ENCODE measurements at places on chromosomes 4 and X.

GRCh38 chr4:178599521-178599920 is 1157.3 kb upstream of the AGA start:
- no peak for DNase-seq

- DNase-seq: no peak
Measured at GRCh38 chr4:71251261-71251660, 87.6 kb upstream of the SLC4A4 start.

DNA sequence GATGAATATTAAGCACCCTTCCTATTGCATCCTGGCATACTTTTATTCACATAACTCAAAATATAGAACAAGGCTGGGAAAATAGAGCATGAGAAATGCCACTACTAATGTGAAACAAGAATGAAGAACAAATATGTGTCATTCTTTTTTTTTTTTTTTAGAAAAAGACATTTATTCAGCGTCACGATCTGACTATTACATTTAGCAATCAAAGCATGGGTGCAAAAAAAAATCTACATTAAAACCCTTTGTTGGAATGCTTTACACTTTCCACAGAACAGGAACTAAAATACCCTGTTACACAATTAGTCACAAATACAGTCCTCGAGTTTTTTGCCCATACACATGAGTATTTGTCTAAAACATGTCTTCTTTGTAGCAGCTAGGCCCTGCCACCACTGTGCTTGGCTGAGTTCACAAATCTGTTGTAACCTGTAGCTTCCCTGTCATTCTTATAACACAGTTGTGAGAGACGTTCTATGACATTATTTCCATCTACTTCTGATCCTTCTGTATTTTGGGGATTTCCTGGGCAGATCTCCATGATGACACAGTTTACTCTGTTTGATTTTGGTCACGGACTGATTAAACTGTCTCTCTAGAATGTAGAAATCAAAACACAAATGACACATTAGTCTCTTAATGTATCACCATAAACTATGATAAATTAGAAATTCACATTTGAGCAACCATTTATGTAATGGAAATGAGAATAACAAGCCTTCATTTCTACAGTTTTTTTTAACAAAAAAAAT is 9.4 kb upstream of the TET2 start:
- no peak for DNase-seq

DNA sequence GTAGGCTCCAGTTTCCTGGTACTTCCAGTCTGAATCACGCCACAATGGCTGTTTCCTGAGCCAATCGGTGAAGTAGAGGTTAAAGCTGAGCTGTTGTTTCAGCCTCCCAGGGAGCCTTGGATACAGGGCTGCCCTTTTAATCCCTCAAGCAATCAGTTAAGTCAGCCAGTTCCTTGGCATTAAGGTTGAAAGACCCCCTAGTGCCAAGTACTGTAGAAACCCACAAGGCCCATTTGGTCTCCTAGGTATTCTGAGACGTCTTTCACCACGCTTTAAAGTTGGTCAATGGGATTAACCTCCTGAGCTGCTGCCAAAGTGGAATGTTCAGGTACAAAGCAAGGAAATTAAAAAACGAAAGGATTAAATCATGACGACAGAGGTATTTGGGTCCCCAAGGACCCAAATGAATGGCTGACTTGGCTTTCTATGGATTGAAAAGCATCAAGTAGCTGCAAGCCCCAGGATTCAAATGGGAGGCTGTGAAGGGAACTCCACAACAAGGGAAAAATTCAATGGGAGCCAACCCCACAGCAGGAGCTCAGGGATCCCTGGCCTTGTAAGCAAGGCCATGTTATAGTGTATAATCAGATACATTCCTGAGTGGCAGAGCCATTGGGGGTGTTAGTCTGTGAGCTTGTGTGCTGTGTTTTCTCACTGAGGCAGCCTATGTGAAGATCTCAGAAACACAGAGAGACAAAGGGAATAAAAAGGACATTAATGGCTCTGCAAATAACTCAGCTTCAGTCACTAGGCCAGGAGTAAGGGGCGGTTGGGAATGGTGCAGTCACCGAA is 86.0 kb downstream of the ATG4A start:
- no peak for DNase-seq

DNA sequence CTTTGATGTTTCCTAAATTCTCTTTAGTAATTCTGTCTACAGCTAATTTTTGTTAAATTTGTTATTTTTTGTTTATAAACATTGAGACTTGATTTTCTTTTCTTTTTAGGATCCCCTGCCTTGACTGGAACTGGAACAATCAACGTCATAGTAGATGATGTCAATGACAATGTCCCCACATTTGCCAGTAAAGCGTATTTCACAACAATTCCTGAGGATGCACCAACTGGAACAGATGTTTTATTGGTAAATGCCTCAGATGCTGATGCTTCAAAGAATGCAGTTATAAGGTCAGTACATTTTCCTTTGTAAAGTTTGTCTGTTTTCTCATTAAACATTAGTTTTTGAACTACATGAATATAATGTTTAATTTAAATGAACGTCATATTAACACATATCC is 119.4 kb downstream of the FAT4 start:
- no peak for DNase-seq

- no peak for DNase-seq
Measured at GRCh38 chr4:6188687-6189305, 11.6 kb downstream of the JAKMIP1 start.

GRCh38 chr4:123874063-123874462 is 477.5 kb downstream of the SPRY1 start:
- DNase-seq: no peak

DNA sequence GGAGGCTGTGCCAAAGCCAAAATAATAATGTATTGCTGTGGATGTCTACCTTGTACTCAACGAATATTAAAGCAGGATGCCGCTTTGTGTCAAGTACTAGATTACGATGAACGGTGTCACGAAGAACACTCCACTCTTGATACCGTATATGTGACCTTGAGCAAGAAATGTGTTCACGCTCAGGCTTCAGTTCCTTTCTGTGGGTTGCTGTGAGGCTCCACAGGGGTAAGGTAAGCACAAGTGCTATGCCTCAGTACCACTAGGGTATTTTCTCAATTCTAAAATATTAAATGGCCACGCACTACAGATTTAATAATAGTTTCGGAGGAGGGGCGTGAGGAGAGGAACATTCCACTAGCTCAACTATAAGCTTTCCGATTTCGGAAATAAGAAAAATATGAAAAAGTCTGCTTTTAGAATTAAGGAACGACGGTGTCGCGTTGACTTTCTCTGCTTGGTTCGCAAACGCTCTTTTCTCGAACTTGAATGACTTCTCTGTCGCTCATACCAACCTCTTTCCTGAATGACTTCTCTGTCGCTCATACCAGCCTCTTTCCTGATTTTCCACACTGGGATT is 607 bp upstream of the SCOC start:
- no peak for DNase-seq

GRCh38 chr4:2795300-2795892 is 2.5 kb downstream of the SH3BP2 start:
- DNase-seq: no peak

- DNase-seq: no peak
Measured at GRCh38 chrX:148284056-148284455, 216.4 kb upstream of the AFF2 start.

- no peak for DNase-seq
Measured at GRCh38 chr4:89703829-89704590, 133.0 kb downstream of the SNCA start.

All from stimulated activated CD4-positive, alpha-beta T cell treated with anti-CD3 and anti-CD28 coated beads, Interleukin-1b, Interleukin-23, amount 100 ng/mL, for 1 hour (primary cell).